Urothelium cell line (cell line): ENCODE measurements at places on chromosomes 3 and 15.
A peak's percentile ranks its signal among the peaks of the same experiment; 100 is the strongest.

DNA sequence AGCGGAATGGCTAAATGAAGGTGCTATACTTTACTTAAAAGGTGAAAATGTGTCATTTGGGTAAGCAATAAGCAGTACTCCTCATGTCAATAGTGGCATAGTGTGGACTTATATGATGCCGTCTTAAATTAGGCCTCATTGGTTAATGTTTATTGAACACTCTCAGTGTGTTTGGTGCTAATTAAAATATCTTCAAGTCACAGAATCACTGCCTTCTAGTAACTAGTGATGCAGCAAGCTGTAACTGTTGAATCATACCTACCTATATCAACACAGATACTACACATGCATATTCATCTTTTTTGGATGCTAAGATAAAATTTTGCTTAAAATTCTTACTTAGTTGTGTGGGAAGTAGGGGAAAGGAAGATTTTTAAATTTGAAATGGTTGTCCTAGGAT, 30.7 kb downstream of the ARHGAP31 start:
- DNase-seq = no peak

GRCh38 chr15:66741646-66742045, 39.6 kb downstream of the SMAD6 start:
- no peak for DNase-seq

GRCh38 chr3:94372026-94372425, 309.2 kb downstream of the NSUN3 start:
- DNase-seq = no peak

DNA sequence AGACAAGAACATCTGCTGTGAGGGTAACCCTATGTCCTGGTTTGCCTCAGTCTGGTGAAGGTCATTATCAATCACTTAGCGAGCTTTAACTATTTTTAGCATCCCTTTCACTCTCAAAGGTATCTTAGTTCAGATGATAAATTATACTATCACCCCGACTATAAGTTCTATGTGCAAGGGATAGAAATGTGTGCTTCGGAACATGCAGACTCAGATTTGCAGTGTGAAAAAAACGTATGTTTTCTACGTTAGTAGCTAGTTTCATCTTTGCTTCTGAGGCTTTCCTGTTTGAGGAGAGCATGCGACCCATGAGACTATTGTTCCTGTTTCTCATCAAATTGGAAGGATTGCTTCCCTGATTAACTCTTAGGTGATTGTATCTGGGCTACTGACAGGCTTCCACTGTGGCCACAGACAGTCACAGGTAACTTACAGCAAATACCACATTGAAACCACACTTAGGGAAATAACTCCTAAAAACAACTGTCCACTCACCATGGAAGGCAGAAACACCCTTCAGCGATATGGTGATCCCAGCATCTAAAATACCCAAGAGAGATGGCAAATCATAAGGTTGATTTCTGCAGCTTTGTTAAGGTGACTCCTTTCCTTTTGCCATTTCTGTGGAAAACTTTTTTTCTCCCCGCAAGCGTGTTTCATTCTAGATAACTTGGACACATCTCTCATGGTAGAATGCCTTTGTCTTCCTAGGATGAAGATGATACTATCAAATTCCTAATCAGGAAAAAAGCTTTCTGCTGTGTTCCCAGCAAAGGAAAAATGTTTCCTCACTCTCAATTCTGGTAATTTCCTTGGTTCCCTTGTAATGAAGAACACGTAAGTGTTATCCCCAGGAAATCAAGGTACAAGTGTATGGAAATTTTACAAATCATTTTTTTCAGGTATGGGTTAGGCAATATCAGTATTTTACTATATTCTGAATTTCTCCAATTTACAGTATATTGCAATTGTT, 5.2 kb downstream of the GCSAM start:
- DNase-seq = no peak

DNA sequence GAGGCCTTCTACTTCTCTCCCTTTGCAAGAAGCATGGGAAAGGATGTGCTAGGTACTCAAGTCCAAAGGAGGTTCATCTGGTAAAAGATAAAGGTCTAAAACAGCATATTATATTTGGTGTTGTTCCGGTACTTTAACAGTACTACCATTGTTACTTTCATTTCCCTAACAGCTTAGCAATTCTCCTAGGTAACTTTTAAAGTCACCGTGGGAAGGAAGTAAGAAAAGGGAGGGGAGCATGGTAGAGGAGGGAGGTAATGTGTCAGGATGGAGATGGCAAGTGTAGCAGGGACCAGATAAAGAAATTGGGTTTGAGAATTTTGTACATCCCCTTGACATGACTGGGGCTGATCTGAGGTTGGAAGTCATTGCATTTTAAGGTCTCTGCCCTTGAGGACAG, 89.4 kb upstream of the SKOR1 start:
- DNase-seq = no peak

DNA sequence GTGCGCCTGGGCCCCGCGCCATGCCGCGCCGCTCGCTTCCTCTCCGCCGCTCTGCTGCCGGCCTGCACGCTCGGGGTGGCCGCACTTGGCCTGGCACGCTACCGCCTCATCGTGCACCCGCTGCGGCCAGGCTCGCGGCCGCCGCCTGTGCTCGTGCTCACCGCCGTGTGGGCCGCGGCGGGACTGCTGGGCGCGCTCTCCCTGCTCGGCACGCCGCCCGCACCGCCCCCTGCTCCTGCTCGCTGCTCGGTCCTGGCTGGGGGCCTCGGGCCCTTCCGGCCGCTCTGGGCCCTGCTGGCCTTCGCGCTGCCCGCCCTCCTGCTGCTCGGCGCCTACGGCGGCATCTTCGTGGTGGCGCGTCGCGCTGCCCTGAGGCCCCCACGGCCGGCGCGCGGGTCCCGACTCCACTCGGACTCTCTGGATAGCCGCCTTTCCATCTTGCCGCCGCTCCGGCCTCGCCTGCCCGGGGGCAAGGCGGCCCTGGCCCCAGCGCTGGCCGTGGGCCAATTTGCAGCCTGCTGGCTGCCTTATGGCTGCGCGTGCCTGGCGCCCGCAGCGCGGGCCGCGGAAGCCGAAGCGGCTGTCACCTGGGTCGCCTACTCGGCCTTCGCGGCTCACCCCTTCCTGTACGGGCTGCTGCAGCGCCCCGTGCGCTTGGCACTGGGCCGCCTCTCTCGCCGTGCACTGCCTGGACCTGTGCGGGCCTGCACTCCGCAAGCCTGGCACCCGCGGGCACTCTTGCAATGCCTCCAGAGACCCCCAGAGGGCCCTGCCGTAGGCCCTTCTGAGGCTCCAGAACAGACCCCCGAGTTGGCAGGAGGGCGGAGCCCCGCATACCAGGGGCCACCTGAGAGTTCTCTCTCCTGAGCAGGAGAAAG, 951 bp downstream of the GPR62 start:
- no peak for DNase-seq

GRCh38 chr3:55899887-55900286, 412.8 kb upstream of the WNT5A start:
- DNase-seq = no peak

DNA sequence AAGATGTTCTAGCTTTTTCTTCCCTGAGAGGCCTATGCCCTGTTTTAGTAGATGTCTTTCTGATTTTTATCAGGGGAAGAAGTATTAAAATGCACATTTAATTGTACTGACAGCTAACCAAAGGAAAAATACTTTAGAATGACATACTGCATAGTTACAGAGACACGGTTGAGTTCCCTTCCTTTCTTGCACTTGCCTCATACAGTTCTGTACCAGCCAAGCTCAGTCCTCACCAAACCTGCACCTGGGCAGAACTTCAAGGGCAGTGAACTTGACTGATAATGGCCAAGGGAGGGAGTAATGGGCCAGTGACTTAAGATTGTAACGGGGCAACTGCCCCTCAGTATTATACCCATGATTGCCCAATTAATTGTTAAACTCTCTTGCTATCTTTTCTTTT, 34.1 kb upstream of the RASGRP1 start:
- no peak for DNase-seq

DNA sequence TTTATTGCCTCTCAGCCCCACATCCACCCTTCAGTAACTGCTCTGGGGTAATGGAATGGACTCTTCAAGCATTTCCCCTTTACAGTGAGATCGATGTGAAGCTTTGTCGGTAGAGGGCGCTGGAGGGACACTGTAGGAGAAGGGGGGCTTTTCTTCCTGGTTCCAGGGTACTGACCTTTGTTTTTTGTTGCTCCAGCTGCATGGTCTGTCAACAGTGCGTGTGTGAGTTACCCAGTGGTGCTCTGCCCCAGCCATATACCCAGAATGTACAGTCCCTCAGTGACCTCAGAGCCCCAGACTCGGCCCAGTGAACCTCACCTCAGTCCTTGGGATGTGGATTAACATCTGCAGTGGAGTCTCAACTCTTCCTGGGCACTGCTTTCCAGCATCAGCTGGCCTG, 180.3 kb upstream of the TSC22D2 start:
- DNase-seq = no peak

DNA sequence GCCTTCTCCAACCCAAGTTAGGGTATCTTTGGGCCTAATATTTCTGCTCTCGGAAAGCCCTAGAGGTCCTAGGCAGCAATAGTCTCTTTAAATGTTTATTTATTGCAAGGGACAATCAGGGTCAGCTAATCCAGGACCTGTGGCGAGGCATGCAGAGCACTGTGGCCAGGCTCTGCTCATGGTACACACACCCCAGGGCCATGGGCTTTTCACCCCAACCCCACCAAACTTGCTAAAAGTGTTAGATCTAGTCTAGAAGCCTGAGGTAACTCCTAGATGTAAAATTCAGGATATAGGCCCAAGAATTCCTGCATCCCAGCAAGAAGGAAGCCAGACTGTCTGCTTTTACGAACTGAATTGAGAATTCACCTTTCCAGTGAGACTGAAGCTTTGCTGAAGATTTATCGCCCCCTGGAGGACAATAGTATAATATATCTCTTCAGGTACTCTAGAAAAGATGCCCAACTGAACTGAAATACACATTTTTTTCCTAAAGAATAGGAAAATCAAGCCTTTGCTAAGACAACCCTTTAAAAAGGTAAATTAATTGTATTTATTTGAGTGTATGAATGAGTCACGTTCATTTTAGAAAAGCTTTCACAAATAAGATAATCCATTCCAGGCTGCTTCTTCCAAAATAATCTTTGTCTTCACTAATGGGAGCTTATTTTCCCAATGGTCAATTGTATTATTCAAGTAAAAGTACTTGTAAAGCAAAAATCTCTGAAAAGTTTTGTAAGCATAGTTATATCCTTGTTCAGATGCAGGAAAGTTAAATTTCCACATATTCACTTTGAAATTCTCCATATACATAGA, 89.8 kb downstream of the LRRC3B start:
- peak; percentile 42 for DNase-seq

DNA sequence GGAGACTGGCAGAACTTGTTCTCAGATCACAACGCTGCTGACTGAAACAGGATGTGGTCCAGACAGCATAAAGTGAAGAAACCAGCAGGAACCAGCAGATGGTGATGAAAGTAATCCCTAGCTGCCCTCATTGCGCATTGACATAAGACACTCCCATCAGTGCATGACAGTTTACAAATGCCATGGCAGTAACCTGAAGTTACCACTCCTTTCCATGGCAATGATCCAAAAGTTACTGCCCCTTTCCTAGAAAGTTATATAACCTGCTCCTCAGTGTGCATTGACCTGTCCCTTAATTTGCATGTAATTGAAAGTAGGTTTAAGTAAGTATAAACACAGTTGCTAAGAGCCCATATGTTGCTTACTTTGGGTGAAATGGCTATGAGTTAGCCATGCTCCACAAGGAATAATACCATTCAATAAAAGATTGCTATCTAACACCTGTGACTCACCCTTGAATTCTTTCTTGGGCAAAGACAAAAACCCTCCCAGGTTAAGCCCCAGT, 149.1 kb upstream of the CD96 start:
- no peak for DNase-seq

- peak; percentile 91 for DNase-seq
Measured at GRCh38 chr3:129211772-129212171, 28.1 kb upstream of the CNBP start.

GRCh38 chr3:124053871-124054270, 61.9 kb upstream of the ROPN1 start:
- no peak for DNase-seq

- no peak for DNase-seq
Measured at GRCh38 chr15:65058394-65059368, 9.1 kb downstream of the RASL12 start.

DNA sequence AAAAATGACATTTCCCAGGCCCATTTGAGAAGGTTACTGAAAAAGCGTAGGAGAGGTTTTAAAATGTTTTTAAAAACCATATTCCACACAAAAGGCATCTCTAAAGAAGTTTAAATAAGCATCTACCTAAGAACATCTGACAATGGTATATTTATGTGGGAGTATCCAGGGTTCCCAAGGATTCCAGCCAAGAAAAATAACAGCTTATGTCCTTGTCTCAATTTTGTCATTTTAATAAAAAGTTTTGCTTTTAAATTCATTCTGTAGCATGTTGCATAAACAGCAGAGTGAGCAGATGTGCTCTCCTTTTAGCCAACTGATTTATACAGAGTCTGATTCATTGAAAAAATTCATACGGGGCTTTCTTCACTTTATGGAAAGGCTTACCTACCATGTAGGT, 129.9 kb downstream of the LRRC3B start:
- no peak for DNase-seq
